ENCODE measurements at places on chromosomes 7 and 10. TPM values are rescaled to one million over a fixed set of nuclear protein-coding genes. Genes with fewer than 3 reads are reported as not detected.

DNA sequence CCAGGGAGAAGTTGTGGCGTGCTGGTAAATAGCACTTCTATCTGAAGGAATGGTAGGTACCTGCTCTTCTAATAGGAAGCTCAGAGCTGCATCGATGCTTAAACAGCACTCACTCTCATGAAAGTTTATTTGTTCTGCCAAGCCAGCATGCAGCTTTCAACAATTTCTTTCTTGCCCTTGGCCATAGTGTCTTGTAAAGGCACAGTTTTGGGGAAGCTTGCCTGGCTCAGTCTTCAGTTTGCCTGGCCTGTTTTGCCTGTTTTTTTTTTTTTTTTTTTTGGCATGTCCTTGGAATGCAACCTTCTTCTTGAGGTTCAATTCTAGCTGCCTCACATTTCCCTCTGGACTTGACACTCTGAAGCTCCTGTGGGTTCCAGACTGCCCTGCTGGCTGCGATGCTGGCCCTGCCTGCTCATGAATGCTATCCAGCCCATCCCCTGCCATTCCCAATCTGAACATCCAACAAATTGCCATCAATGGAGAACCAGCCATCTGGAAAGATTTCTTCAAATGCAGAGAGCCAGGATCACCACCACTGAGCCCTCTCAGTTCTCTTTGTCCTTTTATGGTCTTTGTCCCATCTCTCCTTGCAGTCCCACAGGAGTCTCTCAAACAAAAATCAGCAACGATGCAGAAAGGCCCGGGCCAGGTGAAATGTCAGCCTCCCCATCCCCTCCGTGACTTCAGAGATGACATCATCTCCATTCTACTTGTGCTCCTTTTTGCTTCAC, 133.9 kb downstream of the ANLN start:
- no peaks in the 10 kb centered on the region for H3K36me3 ChIP-seq
- no peak overlapping the region for H3K4me3 ChIP-seq
- DNase-seq = no peak

GRCh38 chr10:2106641-2107040, 369.3 kb upstream of the ADARB2 start:
- H3K27ac ChIP-seq = no peak overlapping the region
- no peak overlapping the region for H3K4me3 ChIP-seq
- DNase-seq = no peak
- H3K27me3 ChIP-seq = peaks cover 3% of the 10 kb centered on the region
- peaks cover 2% of the 10 kb centered on the region for H3K4me1 ChIP-seq

GRCh38 chr7:138455609-138456008, 4.5 kb upstream of the TRIM24 start:
- H3K36me3 ChIP-seq = no peaks in the 10 kb centered on the region
- DNase-seq = no peak
- H3K4me1 ChIP-seq = peaks cover 3% of the 10 kb centered on the region
- no peak overlapping the region for H3K27ac ChIP-seq

- H3K27ac ChIP-seq = no peak overlapping the region
- DNase-seq = no peak
- no peaks in the 10 kb centered on the region for H3K36me3 ChIP-seq
- H3K4me1 ChIP-seq = no peaks in the 10 kb centered on the region
- H3K27me3 ChIP-seq = no peaks in the 10 kb centered on the region
Measured at GRCh38 chr7:40566879-40567278, 432.1 kb downstream of the SUGCT start.

- H3K4me3 ChIP-seq = no peak overlapping the region
- H3K27ac ChIP-seq = peak overlapping the region; percentile 100
- peak; percentile 5 for DNase-seq
- H3K27me3 ChIP-seq = peaks cover 5% of the 10 kb centered on the region
- H3K36me3 ChIP-seq = peaks cover 14% of the 10 kb centered on the region
Measured at GRCh38 chr7:95126053-95126709, 198.2 kb downstream of the PON1 start.

GRCh38 chr10:116978901-116979300, 26.1 kb downstream of the SHTN1 start:
- H3K27me3 ChIP-seq = peaks cover 1% of the 10 kb centered on the region
- peaks cover 27% of the 10 kb centered on the region for H3K4me1 ChIP-seq
- no peak overlapping the region for H3K27ac ChIP-seq
- H3K36me3 ChIP-seq = peaks cover 11% of the 10 kb centered on the region
- no peak overlapping the region for H3K4me3 ChIP-seq

DNA sequence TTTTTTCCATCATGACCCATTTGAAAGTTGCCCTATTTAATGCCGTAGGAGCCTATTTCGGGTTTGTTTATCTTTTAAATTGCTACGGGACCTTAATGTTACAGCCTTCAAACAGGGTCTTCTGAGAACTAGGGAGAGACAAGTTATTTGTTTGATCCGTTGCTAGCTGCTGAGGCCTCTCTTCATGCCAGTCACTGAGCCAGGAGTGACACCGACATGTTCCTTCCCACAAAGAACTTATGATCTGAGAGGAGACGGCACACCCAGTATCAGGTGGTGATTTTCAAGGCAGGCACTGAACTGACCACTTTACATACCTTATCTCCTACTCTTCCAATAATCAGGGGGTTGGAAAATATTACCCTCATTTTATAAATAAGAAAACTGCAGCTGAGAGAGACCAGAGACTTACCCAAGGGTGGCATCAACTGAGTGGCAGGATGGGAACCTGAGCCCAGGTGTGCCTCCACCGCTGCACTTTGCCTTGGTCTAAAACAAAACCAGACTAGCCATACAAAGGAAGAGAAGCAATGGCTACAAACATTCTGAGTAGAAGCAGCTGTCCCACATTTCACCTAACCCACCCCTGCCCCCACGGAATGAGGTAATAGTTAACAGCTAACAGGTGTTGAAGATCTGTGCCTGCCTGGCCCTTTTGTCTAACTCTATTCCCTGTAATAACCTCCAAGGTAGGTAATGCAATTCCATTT, 40.5 kb downstream of the PPP1R3C start:
- no peak overlapping the region for H3K4me3 ChIP-seq
- DNase-seq = no peak
- no peaks in the 10 kb centered on the region for H3K27me3 ChIP-seq
- no peaks in the 10 kb centered on the region for H3K36me3 ChIP-seq
- no peak overlapping the region for H3K27ac ChIP-seq

DNA sequence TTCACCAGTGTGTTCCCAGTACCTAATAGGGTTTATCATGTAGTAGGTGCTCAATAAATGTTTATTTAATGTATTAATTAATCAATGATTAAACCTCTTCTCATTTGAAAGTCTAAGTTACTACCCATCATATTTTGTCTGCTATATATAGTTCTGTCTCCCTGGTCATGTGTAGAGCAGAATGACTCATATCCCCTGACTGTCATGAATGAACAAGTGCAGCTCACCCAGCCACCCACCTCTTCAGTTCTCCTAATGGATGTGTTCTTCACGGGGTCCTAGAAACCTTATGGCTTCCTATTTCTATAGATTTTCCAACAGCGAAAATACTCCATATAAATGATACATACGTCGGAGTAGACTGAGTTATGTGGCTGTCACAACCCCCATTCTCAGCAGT, 64.5 kb downstream of the HIF1AN start:
- H3K36me3 ChIP-seq = no peaks in the 10 kb centered on the region
- no peak for DNase-seq
- no peak overlapping the region for H3K27ac ChIP-seq
- no peaks in the 10 kb centered on the region for H3K27me3 ChIP-seq
- no peaks in the 10 kb centered on the region for H3K4me1 ChIP-seq

- H3K27me3 ChIP-seq = peaks cover 7% of the 10 kb centered on the region
- DNase-seq = no peak
- H3K4me3 ChIP-seq = no peak overlapping the region
- H3K36me3 ChIP-seq = no peaks in the 10 kb centered on the region
- H3K4me1 ChIP-seq = no peaks in the 10 kb centered on the region
- H3K27ac ChIP-seq = no peak overlapping the region
Measured at GRCh38 chr7:4235596-4235995, 446.5 kb upstream of the FOXK1 start.

DNA sequence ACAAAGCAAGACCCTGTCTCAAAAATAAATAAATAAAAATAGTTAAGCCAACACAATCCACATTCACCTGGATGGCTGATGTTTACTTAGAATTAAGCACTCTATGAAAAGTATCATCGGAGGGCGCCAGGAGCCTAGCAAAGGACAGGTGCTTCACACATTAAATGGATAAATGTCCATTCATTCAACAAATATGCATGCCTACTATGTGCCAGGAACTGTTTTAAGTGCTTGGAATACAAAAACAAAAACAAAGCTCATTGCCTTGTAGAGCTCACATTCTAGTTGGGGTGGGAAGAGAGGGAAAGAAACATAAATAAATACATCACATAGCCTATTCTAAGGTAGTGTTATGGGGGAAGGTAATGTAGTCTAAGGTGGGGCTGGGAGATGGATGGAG, 4.1 kb downstream of the BAIAP2L1 start:
- H3K4me1 ChIP-seq = peaks cover 10% of the 10 kb centered on the region
- H3K36me3 ChIP-seq = no peaks in the 10 kb centered on the region
- no peak overlapping the region for H3K4me3 ChIP-seq
- H3K27ac ChIP-seq = peak overlapping the region; percentile 27
- H3K27me3 ChIP-seq = peaks cover 9% of the 10 kb centered on the region

- peaks cover 8% of the 10 kb centered on the region for H3K27me3 ChIP-seq
- no peak for DNase-seq
- H3K36me3 ChIP-seq = no peaks in the 10 kb centered on the region
- peaks cover 6% of the 10 kb centered on the region for H3K4me1 ChIP-seq
- no peak overlapping the region for H3K27ac ChIP-seq
Measured at GRCh38 chr10:72038458-72039001, 49.8 kb downstream of the SPOCK2 start.

- no peak overlapping the region for H3K4me3 ChIP-seq
- no peak overlapping the region for H3K27ac ChIP-seq
- no peaks in the 10 kb centered on the region for H3K27me3 ChIP-seq
- no peaks in the 10 kb centered on the region for H3K4me1 ChIP-seq
Measured at GRCh38 chr7:45708046-45708950, 134.1 kb downstream of the ADCY1 start.

DNA sequence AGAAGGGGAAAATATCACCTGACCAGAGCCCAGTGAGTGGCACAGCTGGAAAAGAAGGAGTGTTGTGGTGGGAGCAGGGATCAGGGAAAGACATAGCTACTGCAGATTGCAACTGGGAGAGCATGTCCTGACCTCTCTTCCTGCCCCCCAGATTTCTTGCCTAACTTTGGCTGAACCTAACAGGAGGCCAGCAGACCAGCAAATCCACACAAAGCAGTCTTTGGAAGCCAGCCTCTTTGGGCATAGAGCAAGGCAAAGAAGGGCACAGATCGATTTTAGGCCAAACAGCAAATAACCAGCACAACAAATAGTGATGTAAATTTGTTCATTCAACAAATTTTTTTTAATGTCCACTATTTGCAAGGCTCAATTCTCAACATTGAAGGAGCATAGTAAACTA, 433.2 kb upstream of the GHITM start:
- no peaks in the 10 kb centered on the region for H3K36me3 ChIP-seq
- H3K27ac ChIP-seq = no peak overlapping the region
- H3K27me3 ChIP-seq = no peaks in the 10 kb centered on the region
- no peak for DNase-seq
- H3K4me3 ChIP-seq = no peak overlapping the region
- peaks cover 7% of the 10 kb centered on the region for H3K4me1 ChIP-seq

DNA sequence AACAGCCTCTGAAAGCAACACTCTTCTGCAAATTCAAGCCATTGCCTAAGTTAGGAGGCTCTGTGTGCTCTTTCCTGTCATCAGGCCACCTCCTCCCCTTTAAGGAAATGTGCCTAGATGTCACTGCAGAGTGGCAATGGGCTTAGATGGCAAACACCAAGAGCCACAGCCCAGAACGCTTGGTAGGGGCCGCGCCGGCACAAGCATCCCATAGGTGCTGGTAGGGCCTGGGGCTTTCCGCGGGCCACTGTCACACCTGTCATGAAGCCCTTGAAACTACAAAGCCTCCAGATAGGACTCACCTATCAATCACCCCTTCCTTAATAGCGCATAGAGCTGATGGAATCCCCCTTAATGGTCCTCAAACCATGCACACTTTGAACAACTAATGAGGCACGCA, 299.9 kb downstream of the GRID1 start:
- H3K27me3 ChIP-seq = peaks cover 5% of the 10 kb centered on the region
- no peaks in the 10 kb centered on the region for H3K4me1 ChIP-seq
- no peak overlapping the region for H3K4me3 ChIP-seq
- no peak for DNase-seq
- no peaks in the 10 kb centered on the region for H3K36me3 ChIP-seq
- H3K27ac ChIP-seq = no peak overlapping the region

DNA sequence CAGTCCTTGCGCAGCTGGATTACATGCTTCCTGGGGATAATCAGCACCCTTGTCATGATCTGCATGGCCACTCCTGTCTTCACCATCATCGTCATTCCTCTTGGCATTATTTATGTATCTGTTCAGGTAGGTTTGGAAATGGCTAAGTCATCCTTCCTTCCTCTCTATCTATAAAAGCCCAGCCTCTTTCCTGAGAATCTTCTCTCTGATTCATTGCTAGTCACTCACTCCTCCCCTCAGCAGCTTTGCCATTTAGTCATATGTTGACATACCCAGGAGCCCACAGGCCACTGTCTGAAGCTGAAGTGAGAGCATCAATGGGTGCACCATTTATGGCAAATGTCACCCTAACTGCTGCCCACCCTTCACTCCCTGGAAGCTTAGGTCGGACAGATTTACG, 52.0 kb downstream of the ABCC2 start:
- H3K36me3 ChIP-seq = peaks cover 19% of the 10 kb centered on the region
- H3K4me3 ChIP-seq = no peak overlapping the region
- peaks cover 10% of the 10 kb centered on the region for H3K4me1 ChIP-seq
- H3K27ac ChIP-seq = no peak overlapping the region
- peaks cover 9% of the 10 kb centered on the region for H3K27me3 ChIP-seq

DNA sequence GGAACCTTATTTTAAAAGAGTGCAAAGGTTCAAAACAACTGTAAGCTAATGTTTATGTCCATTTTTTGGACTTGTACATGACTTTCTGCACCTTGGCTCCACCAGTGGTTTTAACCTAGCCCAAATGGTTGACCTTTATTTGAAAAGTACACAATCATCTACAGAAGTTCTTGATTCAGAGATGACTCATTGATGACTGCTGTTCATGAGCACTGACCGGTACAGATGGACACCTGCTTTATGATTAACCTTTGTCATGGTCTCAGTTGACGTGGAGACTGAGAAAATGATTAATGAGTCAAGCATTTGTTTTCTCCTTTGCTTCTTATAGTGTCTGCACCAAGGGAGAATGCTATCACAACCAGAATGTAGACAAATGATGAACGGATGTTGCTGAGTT, 55.7 kb upstream of the PTER start:
- no peaks in the 10 kb centered on the region for H3K4me1 ChIP-seq
- no peaks in the 10 kb centered on the region for H3K36me3 ChIP-seq
- H3K27me3 ChIP-seq = no peaks in the 10 kb centered on the region
- no peak overlapping the region for H3K27ac ChIP-seq
- no peak for DNase-seq
- no peak overlapping the region for H3K4me3 ChIP-seq

GRCh38 chr7:121084256-121084655, 95.7 kb downstream of the CPED1 start:
- H3K4me1 ChIP-seq = no peaks in the 10 kb centered on the region
- no peak for DNase-seq
- peaks cover 1% of the 10 kb centered on the region for H3K27me3 ChIP-seq
- H3K36me3 ChIP-seq = no peaks in the 10 kb centered on the region

The VWDE gene
- 3.2 TPM for total RNA-seq

The INHBA gene
- 0.08 TPM for total RNA-seq

The MEOX2 gene
- 0.10 TPM for total RNA-seq

The TMEM176B gene
- 1.4 TPM for total RNA-seq

Data from endothelial cell (in vitro differentiated cells).